ENCODE measurements at places on chromosomes 5 and 9. TPM values are rescaled to one million over a fixed set of nuclear protein-coding genes. Genes with fewer than 3 reads are reported as not detected.

GRCh38 chr9:90854637-90855175 is 53.1 kb downstream of the SYK start:
- H3K27me3 ChIP-seq, result peaks cover 3% of the 10 kb centered on the region
- no peak for DNase-seq
- H3K4me1 ChIP-seq, result peaks cover 9% of the 10 kb centered on the region

DNA sequence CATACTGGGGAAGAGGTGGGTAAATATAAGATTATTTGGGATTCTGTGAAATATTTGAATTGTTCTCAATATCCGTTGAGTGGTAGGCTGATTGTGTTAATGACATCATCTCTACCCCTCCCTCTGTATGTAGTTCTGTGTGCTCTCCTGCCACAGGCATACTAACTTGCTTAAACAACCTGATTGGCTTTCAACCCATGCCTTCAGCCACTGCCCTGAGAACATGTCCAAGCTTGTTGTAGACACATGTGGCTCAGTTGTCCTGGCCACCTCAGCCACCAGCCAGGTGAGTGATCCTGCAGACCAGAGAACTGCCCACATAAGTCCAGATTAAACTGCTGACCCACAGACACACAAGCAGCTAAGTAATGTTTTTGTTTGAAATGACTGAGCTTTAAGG is 31.1 kb downstream of the ANKS6 start:
- H3K36me3 ChIP-seq, result peaks cover 55% of the 10 kb centered on the region
- no peaks in the 10 kb centered on the region for H3K27me3 ChIP-seq

DNA sequence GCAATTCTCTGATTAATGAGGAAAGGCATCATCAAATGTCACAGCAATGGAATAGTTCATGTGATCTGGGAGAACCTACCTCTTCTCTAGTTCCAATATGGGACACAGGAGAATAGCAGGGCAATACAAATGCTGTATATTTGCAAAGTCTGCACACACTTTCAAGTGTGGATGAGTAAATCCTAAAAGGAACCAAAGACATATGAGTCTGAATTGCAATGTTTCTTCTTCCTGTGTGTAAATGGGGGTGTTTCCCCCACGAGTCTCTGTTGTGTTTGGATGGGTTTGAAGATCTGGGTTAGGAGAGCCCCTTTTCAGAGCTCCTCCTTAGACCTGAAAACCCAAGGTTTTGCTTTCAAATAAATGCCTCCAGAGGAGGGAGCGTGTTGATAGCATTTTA is 26.9 kb downstream of the SLC46A2 start:
- no peak for DNase-seq
- H3K4me3 ChIP-seq, result no peak overlapping the region
- H3K36me3 ChIP-seq, result peaks cover 5% of the 10 kb centered on the region
- H3K27ac ChIP-seq, result no peak overlapping the region
- peaks cover 12% of the 10 kb centered on the region for H3K4me1 ChIP-seq
- H3K27me3 ChIP-seq, result no peaks in the 10 kb centered on the region

DNA sequence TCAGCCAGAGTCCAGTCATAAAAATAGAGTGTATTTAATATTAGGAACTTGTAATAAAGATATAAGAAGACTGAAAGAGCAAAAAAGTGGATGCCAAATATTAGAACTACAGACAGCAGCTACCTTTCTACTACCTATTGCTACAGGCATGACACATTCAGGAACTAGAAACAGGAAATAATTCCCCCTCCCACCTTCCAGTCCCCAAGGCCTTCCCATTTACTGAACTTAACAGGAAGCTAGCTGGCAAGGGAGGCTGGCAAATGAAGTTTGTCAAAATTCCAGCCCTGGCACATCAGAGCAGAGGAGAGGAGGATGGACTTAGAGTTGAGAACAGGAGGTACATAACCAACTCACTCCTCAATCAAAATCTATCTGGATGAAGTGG is 50.2 kb upstream of the RIC1 start:
- H3K4me3 ChIP-seq, result no peak overlapping the region
- H3K27me3 ChIP-seq, result no peaks in the 10 kb centered on the region
- peaks cover 3% of the 10 kb centered on the region for H3K36me3 ChIP-seq
- no peak for DNase-seq
- H3K27ac ChIP-seq, result no peak overlapping the region

DNA sequence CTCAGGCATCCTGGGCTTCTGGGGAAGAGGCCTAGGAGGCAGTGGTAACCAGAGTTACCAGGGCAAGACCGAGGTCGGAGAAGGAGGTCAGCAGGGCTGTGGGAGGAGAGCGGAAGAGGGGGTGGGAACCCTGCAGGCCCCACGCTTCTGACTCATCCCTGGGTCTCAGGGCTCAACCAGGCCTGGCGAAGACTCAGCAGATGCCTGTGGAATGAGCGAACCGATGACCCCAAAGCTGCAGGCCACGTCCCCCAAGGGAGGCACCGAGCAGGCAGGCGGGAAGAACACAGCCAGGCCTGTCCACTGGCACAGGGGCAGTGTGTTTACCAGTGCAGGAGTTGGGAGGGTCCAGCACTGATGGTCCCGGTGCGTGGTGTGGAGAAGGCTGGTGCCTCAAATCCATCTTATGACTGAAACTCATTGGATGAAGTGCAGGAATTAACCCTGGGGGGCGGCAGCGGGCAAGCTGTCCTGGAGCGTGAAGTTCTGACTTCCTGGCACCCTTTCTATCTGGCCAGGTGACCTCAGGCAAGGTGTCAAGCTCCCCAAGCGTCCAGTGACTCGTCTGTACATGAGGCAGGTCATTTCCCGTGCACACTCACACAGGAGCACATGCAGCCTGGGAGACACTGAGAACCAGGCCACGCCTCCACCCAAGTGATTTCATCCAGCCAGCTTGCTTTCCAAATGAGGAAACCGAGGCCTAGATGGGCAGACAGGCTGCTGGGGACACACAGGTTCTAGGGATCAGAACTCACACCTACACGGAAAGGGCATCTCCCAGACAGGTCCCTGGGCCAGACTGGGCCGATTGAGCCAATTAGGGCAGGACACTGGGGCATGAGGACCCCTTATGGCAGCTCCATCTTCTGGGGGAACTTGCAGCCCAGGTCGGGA is 69.1 kb downstream of the ADAMTS2 start:
- no peak overlapping the region for H3K27ac ChIP-seq
- H3K4me3 ChIP-seq, result no peak overlapping the region
- H3K4me1 ChIP-seq, result no peaks in the 10 kb centered on the region
- H3K36me3 ChIP-seq, result no peaks in the 10 kb centered on the region
- no peaks in the 10 kb centered on the region for H3K27me3 ChIP-seq

GRCh38 chr9:76651119-76651705 is 113.0 kb upstream of the PCA3 start:
- DNase-seq, result no peak
- H3K27ac ChIP-seq, result peak overlapping the region; percentile 34
- no peaks in the 10 kb centered on the region for H3K36me3 ChIP-seq
- no peaks in the 10 kb centered on the region for H3K27me3 ChIP-seq
- H3K4me1 ChIP-seq, result peaks cover 38% of the 10 kb centered on the region

C8G gene
- 0.90 TPM for total RNA-seq

UBE2QL1 gene
- not detected for total RNA-seq

SLC6A3 gene
- total RNA-seq, result not detected

OBP2B gene
- not detected for total RNA-seq
